IgD-negative memory B cell (primary cell): ENCODE measurements at places on chromosomes 6 and 20. TPM values are rescaled to one million over a fixed set of nuclear protein-coding genes. Genes with fewer than 3 reads are reported as not detected.

VSTM2L gene
- polyA plus RNA-seq = not detected

TMEM244 gene
- 0.84 TPM for polyA plus RNA-seq

C6orf47 gene
- polyA plus RNA-seq = 28.1 TPM

ELOVL4 gene
- not detected for polyA plus RNA-seq

EIF6 gene
- polyA plus RNA-seq = 204 TPM
